ENCODE measurements at places on chromosomes 1 and 21. TPM values are rescaled to one million over a fixed set of nuclear protein-coding genes. Genes with fewer than 3 reads are reported as not detected.

Gene PPFIA4
- polyA plus RNA-seq = 6.7 TPM

DNA sequence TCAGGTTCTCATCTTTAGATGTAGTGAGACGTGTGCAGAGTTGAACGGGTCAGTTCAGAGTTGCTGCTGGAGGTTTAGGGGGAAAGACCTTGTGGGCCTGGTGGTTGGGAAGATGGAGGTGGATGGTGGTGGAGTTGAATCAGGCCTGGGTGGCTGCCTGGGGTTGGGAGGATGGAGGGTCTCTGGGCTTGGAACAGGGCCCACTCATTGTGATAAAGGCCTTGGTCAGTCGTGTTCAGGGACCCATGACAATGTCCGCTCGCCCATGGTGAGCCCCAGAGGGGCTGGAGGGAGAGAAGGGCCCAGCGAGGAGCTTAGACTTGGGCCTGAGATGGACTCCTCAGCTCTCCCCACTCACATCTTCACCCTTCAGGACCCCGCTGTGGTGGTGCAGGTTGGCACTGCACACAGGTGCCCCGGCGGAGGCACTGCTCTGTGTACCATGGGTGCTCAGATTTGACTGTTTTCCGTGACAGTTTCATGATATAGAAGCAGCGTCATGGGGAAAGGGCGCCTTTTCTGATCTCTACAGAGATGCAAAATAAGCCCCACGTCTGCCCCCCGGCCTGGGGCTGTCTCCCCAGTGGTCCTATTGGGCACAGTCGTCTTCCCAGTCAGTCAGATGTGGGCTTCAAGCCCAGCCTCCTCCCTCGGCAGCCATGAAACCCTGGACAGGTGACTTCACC lies 39.2 kb downstream of the DISP3 start:
- DNase-seq = no peak

GRCh38 chr1:25504706-25505595 lies 38.5 kb upstream of the LDLRAP1 start:
- no peak for DNase-seq

DNA sequence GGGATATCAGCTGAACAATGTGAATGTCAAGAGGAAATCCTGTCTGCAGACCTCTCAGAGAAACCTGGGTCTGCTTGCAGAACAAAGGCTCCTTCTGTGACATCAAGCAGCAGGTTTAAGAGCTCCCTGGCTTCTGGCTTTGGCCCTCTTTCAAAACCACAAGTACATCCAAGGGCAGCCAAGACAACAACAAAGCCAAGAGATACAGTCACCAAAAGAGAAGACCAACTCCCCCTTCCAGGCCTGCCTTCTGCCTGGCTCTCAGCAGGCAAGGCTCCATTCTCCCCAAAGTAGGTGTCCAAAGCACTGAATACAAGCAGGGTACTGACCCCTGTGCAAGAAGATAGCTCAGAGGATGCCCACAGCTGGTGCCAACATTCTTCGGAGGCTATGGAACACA lies 11.5 kb downstream of the BCAR3 start:
- peak; percentile 43 for DNase-seq

DNA sequence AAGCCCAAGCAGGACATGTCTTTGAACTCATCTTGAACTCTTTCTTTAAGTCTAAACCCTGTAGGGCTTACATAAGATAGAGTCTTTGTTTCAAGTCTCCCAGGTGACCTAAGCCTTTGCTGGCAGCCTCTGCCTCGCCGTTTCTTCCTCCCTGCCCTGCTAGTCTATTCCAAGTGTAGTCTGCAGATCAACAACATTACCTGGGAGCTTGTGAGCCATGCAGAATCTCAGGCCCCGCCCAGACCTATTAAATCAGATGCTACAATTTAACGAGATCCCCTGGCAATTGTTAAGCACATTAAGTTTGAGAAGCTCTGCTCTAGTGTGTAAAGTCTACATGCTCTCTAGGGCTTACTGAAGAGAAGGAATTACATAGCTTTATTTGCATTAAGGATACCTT lies 271.6 kb downstream of the PBX1 start:
- DNase-seq = no peak

Gene CFHR1
- not detected for polyA plus RNA-seq

GRCh38 chr1:181011301-181012202 lies 11.1 kb downstream of the STX6 start:
- no peak for DNase-seq

Gene MYBPH
- not detected for polyA plus RNA-seq

Gene HES3
- not detected for polyA plus RNA-seq

Gene ID3
- polyA plus RNA-seq = 60.1 TPM

DNA sequence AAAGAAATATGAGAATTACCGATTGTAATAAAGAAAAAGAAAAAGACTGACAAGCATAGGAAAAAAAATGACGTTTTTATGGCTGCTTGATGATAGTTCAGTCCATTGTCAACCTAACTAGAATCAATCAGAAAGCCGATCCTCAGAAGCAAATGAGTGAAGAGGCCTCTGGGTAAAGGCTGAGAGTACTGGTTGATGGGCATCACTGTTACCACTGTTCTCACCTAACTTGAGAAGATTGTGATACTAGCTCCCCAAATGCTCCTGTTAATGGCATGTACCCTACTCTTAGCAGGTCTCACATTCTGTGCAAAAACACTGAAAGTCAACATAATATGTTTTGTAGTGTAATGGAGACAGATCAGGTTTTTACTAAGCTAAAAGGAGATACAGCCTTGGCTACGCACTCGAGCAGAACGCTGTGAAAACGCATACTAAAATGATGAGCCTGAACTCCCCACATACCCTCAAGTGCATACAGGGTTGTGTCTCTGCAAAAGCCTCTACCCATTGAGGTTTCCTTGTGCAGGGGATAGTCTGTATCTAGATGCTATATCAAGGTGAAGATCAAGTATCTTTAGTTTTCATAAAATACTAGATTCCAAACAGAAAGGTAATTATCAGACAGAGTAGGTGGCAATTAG lies 554.6 kb downstream of the SMYD3 start:
- no peak for DNase-seq

Gene RPTN
- polyA plus RNA-seq = not detected

DNA sequence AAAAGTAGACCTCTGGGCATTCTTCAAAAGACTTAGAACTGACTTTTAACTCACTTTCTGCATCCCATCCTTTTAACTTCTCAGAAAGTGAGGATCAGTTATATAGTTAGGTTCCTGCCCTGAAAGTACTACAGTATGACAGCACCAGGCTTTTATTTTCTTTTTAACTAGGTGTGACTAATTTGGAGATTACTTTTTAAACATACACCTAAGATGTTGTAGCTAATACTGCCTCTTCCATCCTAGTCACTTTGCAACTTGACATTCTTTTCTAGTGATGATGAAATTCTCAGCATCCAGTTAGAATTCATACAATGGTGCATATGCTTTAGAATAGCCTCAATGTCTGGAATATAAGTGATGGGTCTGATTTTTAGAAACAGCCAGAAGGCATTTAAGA lies 24.6 kb downstream of the RUNX1 start:
- no peak for DNase-seq

DNA sequence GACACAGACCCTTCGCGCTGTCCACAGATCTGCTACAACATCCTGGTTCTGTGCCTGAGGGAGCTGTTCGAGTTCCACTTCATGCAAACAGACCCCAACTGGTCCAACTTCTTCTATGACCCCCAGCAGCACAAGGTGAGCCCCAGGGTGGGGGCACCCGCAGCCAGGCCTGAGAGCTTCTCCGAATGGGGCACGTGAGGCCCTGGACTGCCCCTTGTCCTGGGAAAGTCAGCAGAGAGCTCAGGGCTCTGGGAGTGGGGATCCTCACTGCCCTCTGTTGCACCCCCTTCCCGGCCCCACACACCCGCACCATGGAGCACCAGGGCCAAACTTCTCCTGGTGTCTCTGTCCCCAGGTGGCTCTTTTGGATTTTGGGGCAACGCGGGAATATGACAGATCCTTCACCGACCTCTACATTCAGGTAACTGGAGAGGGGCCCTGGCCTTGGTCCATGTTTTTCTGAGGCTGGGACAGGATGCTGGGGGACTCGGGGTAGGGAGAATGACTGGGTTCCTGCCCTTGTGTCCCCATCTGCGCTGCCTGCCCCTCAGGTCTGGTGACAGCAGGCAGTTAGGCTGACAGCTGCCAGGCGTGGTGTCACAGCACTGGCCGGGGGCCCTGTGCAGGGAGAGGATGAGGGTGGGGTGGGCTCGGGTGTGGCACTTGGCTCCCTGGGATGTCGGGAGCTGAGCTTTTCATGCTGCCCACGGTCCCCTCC lies 44.6 kb downstream of the COQ8A start:
- DNase-seq = no peak

Gene CELSR2
- 109 TPM for polyA plus RNA-seq

DNA sequence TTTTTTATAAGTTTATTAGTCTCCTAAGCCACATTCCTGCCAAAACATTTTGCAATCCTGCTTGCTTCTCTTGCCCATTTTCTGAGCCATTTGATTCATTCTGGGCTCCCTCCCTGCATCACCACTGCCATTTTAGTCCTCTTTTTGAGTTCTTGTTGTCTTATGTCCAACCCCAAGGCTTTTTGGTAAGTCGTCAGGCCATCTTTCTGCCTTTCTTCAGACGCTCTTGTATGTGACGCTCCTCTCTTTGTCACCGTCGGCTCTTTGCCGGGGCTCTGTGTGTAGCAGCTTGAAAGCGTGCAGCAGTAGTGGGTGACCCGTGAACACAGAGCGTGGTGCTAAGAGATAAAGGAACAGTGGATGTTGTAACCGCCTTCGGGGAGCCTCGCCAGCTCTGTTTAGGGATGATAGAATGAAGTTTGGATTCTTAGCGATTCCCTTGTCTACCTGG lies 14.6 kb downstream of the HUNK start:
- peak; percentile 92 for DNase-seq

Gene TGFB2
- polyA plus RNA-seq = 7.8 TPM

GRCh38 chr1:180288940-180289339 lies 58.9 kb downstream of the LHX4 start:
- no peak for DNase-seq

DNA sequence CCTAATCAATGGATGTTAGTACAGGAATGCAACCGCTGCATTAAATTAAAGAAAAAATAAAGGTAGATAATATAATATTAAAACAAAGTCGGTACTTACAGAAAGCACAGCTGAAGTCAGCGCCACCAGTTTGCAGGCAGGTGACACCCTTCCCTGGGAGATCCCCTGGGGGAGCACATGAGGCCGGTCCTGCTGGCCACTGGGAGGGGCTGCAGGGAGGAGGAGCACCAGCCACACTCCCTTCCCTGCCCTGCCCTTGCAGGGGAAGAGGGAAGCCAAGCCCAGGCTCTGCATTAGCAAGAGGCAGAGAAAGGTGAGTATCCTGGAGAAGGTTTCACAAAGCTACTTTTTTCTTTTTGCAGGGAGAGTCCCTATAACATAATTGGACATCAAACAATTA lies 507.0 kb downstream of the AJAP1 start:
- no peak for DNase-seq

GRCh38 chr1:155970531-155971167 lies 7.7 kb downstream of the ARHGEF2 start:
- DNase-seq = no peak

Gene SPRR2B
- polyA plus RNA-seq = not detected

DNA sequence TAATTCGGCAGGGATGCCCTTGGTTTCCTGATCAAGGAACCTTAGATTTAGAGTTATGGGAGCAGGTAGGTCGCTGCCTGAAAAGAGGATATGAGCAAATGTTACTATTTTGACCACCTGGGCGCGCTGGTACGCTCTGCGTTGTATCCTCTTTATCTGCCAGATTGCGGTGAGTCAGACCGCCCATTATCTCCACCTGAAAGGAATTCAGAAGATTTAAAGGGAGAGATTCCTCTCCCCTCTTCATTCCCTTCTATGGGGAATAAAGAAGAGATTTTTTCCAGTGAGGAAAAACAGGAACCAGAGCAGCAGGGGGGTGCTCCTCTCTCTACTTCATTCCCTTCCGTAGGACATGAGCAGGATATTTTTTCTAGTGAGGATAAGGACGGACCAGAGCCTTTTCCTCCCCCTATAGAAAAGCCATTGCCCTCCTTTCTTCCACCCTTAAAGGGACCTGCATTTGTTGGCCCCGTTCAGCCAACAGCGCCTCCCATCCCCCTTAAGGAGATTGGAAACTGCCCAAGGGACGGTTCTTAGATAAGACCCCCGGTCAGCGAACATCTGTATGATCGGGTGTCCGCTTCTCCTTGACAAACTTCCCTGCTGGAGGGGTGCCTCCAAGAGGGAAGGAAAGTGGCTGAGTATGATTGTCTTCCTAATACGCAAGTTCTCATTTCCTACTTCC lies 34.1 kb downstream of the CLCA1 start:
- no peak for DNase-seq

Gene ZNF683
- not detected for polyA plus RNA-seq

Gene S100PBP
- polyA plus RNA-seq = 22.8 TPM

GRCh38 chr1:84582802-84583587 lies 8.8 kb upstream of the CTBS start:
- DNase-seq = peak; percentile 93

GRCh38 chr1:152968248-152968647 lies 2.2 kb upstream of the SPRR4 start:
- no peak for DNase-seq

DNA sequence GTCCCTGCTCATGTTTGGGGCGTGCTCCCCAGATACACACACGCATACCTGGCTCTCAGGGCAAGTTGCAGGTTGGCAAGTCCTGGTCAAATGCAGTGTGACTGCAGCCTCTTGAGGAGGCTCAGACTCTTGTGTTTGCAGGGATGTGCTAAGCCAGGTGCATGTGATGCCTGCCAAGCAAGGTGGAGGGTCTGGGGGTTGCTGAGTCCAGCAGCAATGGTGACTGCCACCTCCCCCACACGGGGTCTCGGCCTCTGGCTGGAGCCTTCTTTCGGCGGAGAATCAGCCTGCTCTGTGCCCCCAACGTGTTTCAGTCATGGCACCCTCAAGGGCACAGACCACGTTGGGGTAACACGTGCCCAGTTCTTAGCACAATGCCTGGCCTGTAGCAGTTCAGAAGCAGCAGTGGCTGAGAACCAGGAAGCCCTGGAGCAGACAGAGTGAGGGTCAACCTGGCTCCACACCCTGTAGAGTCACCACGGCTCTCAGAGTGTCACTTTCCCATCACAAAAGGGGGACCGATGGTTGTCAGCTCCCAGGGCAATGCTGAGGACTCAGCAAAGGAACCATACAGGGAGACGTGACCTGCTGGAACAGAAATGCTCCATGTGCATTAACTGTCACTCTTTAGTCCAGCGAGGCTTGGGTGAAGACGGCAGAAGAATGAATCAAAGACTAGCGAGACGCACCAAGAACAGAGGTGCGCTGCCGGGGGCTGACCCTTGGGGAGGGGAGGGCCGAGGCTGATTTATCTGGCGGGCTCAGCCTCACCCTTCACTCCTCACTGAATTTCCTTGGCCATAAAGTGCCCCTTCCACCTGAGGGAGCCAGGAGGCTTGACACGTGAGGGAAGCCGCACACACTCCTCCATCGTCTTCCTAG lies 109.0 kb downstream of the PGBD5 start:
- DNase-seq = no peak

DNA sequence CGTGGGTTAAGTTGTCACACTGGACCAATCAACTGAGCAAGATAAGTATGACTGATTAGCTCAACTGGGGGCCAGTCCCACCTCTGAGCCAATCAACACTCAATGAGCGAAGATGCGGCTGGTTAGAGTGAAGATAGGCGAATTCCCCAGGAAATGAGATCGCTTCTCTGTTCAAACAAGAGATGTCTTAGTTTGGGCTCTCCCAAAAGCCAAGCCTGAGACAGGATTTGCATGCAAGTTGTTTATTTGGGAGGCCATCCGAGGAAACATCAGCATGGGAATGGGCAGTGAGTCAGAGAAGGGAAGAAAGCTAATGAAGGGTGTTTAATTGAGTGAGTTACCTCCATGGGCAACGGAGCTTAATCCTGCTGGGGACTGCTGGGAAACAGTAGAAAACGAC lies 4.9 kb upstream of the GJB5 start:
- DNase-seq = peak; percentile 33

All from brain (organoid and tissue), 16 donors.